NCI-H510A (cell line): ENCODE measurements at places on chromosomes 2 and 18.

DNA sequence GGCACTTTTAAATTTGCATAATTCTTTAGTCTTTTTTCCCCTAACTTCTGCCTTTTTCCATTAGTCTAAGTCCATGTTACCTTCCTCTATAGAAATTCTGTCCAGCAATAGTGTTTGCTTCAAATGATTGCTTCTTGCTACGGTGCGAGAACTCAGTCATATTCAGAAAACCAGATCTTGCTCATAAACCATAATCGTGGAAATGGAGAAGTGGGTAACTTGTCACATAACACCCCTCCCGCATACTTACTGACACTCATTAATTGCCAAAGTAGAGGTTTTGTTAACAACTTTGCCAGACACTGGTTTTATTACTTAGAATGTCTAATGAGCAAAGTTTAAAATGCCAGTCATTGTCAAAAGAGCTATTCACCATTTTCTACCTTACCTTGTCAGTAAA lies 94.3 kb upstream of the TWSG1 start:
- no peak for DNase-seq

DNA sequence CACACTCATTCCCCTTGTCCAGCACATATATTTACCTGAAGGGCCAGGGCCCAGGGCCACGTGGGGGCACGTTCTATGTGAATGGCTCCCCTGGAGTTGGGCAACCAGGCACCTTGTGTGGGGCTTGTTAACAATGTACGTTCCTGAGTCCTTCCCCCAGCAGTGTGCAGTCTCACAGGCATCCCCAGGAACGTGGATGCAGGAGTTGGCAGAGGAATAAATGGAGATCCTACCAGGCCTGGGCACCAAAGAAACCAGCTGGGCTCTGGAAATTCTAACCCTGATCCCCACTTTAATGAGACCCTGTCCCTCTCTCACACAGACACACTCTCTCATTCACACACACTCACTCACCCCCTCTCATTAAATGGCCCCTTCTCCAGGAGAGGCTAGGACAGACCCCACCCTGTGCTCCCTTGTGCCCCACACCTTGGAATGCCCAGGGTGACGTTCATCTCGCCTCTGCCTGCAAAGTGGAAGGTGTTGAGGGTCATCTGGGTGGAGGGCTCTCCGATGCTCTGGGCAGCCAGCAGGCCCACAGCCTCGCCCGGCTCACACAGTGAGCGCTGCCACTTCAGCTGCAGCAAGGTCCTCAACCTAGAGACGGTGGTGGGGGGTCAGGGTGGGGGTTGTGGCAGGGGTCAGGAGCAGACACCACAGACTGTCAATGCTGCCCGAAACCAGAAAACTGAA lies 65.6 kb downstream of the POLR1A start:
- DNase-seq: no peak

GRCh38 chr2:133345638-133346037 lies 222.6 kb downstream of the NCKAP5 start:
- DNase-seq: no peak

DNA sequence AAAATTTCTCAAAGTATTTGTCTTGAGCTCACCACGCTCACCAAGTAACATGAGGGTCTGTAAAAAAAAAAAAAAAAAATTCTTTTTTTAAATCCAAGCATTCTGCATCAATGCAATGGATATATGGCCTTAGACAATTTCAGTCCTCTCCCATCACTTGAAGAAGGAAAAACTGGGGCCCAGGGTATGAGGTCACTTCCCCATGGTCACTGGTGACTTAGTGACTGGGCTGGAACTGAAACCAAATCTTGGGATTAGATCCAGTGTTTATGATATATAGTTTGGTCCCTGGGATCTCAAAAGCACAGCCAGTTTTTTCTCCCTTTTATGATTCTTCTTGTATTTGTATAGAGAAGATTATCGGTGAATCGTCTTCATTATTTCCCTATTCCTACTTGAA lies 477.9 kb upstream of the TNP1 start:
- DNase-seq: no peak

DNA sequence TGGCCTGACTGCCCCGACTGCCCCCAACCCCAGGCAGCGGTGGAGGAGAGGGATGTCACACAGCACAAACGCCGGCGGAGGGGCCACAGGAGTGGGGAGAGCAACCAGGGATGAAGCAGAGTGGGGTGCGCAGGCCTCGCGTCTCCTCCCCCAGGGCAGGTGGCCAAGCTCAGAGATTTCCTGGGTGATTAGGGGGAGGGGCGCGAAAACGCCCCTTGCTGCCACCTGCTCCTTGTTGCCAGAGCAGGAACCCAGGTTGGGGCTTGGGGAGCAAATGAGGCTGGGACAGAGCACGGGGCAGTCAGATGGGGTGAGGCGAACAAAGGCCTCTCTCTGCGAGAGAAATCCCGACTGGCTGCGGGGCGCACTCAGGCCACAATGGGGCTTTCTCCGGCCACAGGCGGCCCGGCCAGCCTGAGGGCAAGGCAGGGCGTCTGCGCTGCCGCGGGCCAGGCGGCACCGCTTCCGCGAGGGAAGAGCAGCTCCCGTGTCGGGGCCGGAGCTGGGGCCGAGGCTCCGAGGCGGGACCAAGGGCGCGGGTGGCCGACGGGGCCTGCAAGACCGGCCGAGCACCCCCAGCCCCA lies 11.5 kb downstream of the TEX44 start:
- peak; percentile 82 for DNase-seq

DNA sequence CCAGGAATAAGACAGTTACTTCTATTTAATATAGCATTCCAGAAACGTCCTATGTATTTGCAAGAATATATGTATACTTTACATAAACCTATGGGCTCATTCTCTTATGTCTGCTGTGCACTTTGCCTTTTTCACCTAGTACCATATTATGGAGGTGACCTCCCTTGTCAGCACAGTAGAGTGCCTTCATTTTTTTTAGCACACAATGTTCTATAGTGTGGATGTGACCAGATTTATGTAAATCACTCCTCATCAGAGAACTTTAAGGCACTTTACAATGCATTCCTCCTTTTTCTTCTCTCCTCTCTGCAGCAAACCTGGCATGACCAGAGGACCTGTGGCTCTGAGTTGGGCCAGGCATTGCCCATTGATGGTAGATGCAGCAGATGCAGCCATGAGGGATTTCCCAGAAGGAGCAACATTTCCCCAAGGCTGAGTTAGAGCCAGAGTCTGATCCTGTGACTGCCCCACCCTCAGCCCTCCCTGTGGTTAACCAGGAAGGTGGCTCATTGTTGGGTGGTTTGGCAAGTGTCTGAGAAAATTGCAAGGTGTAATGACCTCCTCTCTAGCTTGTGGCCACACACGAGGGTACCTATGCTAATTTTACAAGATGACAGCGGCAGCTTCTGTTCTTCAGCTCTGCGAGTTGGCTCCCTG lies 76.5 kb upstream of the DLX2 start:
- no peak for DNase-seq

DNA sequence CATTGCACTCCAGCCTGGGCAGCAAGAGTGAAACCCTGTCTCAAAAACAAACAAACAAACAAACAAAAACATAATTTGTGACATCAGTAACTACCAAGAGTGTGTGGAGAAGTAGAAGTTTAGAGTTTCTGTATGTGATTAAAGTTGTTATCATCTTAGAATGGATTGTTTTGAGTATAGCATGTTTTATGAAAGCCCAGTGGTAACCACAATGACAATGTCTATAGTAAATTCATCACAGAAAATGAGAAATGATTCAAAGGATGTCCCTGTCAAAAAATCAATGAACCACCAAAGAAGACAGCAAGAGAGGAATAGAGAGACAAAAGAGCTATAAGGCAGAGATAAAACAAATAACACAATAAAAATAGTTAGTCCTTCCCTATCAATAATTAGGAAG lies 1299.2 kb downstream of the CNTNAP5 start:
- DNase-seq: no peak

GRCh38 chr2:41903474-41904135 lies 144.2 kb upstream of the PKDCC start:
- no peak for DNase-seq

GRCh38 chr2:192471982-192472381 lies 277.2 kb upstream of the TMEFF2 start:
- DNase-seq: no peak

DNA sequence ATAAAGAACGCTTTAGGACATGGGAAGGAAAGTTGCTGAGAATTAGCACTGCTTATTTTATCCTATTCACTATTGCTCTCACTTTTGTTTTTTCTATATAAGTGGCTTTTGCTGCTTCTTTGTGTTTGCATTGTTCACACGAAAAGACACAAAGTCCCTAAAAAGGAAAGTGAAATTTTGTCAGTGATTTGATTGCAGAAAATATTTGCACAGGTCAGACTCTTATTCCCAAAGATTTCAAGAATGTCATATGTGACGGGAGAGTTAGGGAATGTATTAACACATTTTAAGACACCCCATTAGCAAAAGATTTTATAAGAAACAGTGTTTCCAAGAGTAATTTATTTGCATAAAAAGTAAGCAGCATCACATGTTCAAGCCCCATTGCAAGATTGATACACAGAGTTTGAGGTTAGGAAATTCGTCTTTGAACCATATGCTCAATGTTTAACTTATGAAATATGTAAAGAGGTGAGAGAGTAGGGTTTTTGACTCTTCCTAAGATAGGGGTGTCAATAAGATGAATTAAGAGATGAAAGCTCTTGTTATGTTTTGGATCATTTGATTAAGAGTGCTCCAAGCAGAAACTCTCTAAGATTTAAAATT lies 57.0 kb downstream of the CCDC102B start:
- no peak for DNase-seq

- no peak for DNase-seq
Measured at GRCh38 chr2:234981197-234982095, 29.6 kb downstream of the SH3BP4 start.

DNA sequence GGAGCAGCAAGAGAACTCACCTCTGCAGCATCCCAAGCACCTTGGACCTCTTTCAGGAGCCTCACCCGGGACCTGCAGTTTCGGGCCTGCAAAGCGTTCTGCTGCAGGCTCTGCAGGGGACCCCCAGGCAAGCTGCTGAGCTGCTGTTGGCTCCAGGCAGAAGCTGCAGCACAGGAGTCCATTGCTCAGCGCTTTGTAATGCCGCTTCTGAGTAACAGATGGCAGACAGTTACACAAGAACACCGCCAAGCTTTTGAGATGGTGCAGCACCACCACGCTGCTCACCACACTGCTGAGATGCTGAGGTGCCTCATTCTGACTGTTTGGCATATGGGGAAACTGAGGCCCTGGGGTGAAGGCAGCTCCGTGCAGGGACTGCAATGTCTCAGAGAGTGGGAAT lies 1.9 kb upstream of the GALNT14 start:
- no peak for DNase-seq

DNA sequence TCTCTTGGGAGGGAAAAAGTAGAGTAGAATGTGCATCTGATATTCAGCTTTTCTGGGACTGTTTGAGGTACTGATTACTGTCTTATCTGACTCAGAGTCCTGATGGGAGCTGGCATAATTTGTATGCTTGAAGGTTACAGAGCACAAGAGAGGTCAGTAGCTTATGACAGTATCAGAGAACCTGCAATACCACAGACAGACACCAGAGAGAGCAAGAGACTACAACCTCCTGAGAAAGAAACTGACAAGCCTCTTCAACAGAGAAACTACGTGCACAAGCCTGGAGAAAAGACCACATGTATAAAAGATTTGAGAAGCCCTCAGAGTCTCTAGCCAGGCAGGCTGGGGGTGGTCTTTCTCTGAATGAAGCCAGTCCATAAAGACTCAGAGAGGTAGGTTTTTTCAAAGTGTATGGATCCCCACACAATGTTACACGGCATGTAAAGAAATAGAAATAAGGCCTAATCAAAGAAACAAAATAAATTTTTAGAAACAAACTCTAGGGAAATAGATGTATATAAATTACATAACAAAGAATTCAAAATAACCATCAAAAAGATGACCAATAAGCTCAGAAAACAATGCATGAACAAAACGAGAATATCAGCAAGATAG lies 568.3 kb downstream of the LRRTM4 start:
- DNase-seq: peak; percentile 27

- no peak for DNase-seq
Measured at GRCh38 chr2:75792146-75792545, 81.4 kb upstream of the GCFC2 start.

- DNase-seq: no peak
Measured at GRCh38 chr18:10142496-10143160, 228.8 kb downstream of the VAPA start.

GRCh38 chr2:25270061-25270460 lies 71.7 kb downstream of the DNMT3A start:
- no peak for DNase-seq

DNA sequence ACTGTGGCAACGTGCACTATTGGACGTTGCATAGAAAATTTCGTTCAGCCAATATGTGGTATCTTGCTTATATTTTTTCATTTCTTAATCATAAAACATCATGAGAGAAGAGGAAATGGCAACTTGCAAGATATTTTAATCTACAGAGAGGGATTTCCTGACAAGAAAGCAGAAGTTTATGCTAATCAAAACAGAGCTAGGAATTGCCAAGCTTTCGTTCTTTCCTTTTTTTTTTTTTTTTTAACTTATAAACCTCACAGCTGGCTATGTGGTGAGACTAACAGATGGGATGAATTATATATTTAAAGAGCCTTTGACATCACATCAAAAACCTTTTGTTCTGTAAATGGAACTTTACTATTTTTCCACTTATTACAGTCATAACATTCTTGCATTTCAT lies 1136.9 kb upstream of the TMEFF2 start:
- DNase-seq: no peak
